Kasumi-1 (cell line): ENCODE measurements at places on chromosomes 2 and 18.

DNA sequence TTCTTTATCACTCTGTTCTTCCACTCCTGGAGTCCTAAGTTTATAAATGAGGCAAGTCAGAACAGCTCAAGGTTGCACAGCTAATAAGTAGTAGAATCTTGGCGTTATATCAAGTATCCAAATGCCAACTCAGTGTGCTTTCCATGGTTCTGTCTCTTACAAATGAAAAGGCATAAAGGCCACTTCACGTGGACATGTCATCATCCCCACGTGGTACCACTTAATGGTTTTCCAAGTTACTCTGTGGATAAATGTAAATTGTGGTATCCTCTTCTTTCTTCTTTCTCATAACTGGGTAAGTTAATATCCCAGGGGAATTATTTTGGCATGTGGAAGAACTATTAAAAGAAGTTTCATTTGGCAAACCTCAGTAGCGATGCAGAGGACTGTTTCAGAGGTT is 131.5 kb upstream of the L3MBTL4 start:
- no peak for DNase-seq

DNA sequence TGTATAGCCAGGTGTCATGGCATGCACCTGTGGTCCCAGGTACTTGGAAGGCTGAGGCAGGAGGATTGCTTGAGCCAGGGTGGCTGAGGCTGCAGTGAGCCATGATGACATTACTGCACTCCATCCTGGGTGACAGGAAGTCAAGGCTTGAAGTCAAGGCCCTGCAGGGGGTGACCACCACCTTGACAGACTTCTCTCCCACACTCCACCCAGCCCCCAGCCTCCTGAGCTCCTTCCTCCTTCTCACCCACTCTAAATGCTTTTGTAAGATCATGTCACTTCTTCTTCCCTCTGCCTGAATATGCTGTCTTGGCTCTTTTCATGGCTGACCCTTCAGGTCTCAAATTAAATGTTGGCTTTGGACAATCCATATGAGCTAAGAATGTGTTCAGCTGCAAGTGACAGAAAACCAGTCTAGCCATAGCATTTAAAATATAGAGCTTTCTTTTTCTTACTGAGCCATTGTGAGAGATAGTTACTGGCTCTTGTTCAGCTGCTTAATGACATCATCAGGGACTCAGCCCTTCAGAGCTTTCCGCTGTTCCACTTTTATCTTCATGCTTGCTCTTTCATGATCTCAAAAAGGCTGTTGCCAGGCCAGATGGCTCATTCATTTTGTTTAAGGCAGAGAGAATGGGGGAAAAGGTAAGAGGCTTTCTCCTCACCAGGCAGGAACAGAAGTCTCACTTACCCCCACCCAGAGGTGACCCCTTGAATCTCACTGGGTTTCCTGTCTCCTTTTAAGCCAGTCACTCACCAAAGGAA is 36.7 kb upstream of the TTC39C start:
- DNase-seq, result no peak

- DNase-seq, result no peak
Measured at GRCh38 chr2:99881901-99882591, 260.3 kb downstream of the AFF3 start.

- peak; percentile 53 for DNase-seq
Measured at GRCh38 chr18:68429841-68430240, 285.1 kb downstream of the TMX3 start.

DNA sequence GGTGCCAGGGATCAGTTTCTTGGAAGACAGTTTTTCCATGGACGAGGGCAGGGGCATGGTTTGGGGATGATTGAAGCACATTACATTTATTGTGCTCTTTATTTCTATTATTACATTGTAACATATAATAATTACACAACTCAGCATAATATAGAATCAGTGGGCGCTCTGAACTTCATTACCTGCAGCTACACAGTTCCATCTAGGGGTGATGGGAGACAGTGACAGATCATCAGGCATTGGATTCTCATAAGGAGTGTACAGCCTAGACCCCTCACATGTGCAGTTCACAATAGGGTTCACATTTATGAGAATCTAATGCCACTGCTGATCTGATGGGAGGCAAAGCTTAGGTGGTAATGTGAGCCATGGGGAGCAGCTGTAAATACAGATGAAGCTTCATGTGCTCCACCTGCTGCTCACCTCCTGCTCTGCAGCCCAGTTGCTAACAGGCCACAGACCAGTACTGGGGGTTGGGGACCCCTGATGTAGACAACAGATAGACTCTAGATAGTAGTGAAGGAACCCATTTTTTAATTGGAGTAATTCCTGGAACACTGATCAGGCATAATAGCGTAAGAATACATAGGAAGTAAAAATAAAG is 41.5 kb upstream of the MC4R start:
- peak; percentile 24 for DNase-seq

GRCh38 chr18:61245276-61245675 is 88.0 kb upstream of the CDH20 start:
- DNase-seq, result no peak

- DNase-seq, result no peak
Measured at GRCh38 chr2:27721884-27722485, 49.5 kb upstream of the MRPL33 start.

GRCh38 chr2:38584881-38585280 is 17.8 kb downstream of the HNRNPLL start:
- no peak for DNase-seq

- DNase-seq, result no peak
Measured at GRCh38 chr18:47081578-47081977, 46.2 kb upstream of the ELOA2 start.

DNA sequence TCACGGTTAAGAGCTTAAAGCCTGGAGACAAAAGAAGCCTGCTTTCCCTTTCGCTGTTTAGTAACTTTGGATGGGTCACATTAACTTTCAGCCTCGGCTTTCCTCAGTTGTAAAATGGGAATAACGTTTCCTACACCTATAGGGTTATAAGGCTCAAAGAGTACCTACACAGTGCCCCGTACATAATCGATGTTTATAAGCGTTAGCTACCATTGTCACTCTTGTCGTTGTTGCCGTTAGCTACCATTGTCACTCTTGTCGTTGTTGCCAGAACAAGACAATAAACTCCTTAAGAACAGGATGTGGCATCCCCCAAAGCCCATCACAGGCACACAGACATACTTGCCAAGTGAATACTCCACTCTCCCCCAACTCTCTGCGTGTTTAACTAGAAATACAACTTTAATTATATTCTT is 901 bp upstream of the MFSD6 start:
- DNase-seq, result no peak

DNA sequence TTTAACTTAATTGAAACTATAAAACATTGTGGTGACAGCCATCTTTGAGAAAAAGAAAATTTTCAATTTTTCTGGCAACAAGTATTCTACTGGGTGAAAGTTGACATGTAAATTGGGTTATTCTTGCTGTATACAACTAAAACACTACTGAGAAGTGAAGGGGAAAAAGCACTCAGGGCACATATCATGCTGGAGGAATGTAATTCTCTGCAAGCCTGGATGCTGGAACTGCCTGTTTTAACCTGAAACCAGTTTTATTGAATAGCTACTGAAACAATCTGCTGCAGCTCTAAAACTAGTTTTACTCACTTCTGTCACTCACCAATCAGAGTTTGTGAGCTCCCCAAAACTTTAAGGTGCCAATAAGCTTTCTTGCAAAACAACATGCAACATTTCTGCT is 1136.0 kb downstream of the LRP1B start:
- no peak for DNase-seq

DNA sequence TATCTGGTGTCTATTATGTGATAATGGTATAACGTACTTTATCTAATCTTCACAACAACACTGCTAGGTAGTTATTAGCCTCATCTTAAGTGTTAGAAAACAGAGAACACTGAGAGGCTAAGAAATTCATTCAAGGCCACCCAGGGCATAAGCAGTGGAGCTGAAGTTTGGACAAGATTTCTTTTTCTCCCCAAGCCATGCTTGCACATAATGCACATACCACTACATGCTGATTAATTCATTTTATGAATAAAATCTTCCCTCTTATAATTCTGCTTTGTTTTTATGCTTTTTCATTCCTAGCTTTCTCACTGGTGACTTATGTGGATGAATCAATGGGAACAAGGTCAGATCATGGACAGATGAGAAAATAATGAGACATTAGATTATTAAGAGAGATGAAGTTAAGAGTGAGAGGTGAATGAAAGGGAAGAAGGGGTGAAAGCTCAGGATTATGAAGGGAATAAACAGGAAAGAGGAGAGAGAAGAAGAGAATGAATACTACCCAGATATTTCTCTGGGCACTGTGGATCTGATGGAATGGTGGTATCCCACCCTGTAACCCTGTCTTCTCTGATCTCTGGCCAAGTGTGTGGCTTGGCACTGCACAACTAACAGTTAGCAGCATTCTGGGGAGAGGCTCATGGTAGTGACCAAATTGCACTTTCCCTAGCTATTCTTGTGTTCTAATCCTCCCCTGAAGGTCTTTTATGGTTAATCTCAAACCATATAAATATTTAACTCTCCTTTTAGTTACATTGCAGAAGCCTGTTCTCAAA is 17.7 kb upstream of the GALNT3 start:
- no peak for DNase-seq

DNA sequence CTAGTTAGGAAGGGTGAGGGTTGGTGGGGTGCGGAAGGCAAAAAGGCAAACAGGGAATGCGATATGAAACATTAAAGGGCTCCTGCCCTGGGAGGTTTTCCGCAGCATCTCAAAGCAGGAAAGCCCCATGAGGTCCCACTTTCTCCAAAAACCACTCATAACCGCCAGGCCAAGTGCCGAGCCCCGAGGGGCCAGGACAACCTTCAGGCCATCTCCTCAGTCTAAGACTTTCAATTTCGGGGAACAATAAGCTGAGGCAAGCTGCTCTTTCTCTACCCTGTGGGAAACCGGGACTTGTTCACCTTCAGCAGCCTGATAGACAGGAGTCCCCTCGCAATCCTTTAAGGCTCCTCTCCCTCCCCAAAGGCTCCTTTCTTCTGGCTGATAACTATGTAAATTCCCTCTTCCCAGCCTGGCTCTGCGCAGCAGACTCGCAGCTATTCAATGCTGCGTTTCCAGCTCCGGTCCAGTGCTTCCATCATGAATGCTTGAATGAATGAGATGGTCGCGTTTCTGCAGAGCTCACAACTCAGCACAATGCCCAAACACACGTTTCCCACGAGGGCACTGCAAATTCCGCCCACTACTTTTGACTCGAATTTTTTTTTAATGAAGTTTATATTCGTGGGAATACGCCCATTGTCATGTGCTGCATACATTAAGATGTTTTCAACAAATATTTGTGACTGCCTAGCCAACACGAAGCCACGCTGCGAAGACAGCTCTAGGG is 1.4 kb downstream of the LAMA1 start:
- DNase-seq, result no peak

GRCh38 chr2:223822818-223823217 is 14.6 kb downstream of the AP1S3 start:
- no peak for DNase-seq

- DNase-seq, result peak; percentile 85
Measured at GRCh38 chr2:197369228-197369932, 58.8 kb upstream of the ANKRD44 start.

GRCh38 chr2:3645745-3646389 is 12.1 kb upstream of the ALLC start:
- DNase-seq, result no peak

DNA sequence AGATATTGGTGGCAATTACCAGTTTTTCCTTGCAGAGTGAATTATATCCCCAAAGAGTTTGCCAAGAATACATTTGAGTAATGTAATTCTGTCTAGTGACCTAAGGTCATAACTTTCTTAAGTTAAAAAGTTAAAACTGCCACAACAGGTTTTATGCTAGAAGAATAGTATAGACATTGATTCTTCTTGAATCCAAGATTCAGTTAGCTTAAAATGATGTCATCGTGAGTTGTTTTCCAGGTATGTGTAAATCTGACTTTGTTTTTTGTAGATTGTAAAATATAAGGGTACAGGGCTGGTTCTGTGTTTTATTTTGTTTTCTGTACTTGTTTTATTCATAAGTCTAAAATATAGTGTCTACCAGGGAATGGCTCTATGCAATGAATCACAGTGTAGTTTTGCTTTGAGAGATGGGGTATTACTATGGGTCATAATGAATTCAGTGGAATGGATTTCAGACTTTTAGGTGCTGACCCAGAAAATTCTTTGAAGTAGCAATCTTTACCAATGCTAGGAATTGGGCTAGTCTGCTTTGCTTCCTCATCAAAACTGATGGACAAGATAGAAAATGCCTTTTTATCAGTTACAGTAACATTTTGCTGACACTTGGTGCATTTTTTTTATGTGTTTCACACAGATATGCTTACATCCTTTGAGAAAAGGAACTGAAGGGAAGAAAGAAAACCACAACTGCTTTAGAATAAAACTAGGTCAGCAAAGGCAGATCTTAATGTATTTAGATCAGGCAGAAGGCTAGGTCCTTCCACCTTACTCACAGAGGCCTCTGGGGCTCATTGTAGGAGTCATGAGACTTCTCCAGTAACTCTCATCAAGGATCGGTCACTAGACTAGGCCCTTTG is 20.8 kb upstream of the MGAT5 start:
- DNase-seq, result peak; percentile 78

- DNase-seq, result no peak
Measured at GRCh38 chr2:121473512-121473911, 57.2 kb upstream of the RNU4ATAC start.

DNA sequence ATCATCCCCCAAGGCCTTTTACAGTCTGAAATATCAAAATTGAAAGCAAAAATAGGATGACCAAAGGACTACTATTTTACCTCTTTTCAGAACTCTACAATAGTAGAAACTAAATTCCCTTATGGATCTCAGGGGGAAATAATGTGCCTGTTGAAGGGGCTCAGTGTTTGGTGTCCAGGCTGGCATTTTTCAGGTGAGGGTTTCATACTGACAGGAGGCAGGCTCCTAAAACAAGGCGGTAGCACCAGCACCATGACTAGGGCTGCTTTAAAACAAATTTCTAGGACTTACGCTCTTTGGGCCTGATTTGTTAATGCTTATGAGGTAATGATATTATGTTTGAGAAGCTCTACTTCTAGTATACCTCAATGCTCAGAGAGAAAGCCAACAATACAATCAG is 5.2 kb upstream of the BOLA3 start:
- DNase-seq, result no peak

- no peak for DNase-seq
Measured at GRCh38 chr2:58812771-58813344, 571.7 kb upstream of the FANCL start.

- DNase-seq, result no peak
Measured at GRCh38 chr2:18662689-18663088, 73.3 kb upstream of the NT5C1B start.

DNA sequence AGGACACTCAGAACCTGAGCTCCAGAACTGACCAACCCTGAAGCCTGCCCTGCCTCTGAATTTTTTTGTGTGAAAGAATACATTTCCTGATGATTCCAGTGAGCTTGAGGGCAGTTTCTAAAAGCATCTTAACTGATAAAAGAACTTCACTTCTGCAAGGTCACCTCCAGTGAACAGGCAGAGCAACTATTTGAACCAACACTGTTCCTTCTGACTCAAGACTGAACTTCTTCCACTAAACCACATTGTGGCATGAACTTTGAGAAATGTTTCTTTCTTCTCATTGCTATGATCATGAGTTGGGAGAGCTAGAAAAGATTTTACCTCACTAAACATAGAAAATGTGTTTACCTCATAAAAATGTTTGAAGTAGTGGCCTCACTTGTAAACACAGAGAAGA is 83.8 kb upstream of the SERTAD2 start:
- no peak for DNase-seq
